Activated CD8-positive, alpha-beta memory T cell treated with anti-CD3 and anti-CD28 coated beads for 1 hour (primary cell): ENCODE measurements at places on chromosomes 7 and 10.

DNA sequence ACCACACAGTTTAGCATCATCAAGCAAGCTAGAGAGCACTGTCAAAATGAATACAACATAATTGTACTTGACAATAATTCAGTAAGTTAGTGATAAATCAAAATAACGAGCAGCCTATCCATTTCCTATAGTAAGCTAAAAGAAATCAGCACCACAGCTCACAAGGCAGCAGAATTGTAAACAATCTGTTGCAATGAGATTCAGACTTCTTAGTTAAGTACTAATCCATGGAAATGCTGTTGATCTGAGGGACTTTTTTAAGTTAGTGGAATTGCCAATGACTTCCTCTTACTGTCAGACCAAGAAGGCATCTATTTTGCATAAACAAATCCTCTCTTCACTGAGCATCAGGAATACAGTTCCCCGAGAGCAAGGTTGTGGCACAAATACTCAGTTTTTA is 136.6 kb upstream of the CCDC6 start:
- no peak for DNase-seq

DNA sequence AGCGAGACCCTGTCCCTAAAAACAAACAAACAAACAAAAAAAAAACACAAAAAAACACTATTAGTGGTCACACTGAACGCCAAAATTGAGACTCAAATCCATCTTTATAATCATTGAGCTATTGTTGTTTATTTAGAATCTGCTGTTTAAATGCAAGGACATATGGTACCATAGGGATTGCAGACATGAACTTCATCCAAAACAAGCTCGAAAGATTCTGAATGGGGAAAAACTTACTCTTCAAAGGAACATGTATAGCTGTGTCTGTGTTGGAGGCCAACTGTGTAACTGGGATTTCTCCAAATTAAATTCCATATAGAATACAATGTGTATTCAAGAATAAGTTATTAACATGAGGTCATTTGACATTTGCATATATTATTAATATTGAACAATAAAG is 74.7 kb upstream of the GPR158 start:
- no peak for DNase-seq

DNA sequence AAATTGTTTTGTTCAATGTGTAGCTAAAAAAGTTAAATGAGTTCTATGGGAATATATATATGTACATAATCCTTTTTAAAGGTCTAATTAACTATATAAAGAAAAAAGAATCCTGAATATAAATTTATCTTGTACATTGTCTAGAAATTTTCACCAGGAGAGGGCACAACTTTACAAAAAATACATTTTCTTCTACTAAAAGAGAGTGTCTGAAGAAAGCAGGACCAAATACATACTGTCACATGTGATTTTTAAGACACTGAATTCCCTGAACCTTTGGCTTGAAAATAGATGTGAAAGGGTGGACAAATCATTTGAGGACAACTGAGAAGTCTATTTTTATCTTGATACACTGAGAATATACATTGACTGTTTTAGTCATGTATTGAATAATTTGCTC is 204.3 kb downstream of the DGKB start:
- no peak for DNase-seq

GRCh38 chr10:118979661-118980060 is 49.9 kb upstream of the NANOS1 start:
- DNase-seq = no peak

- DNase-seq = no peak
Observed at GRCh38 chr7:76056241-76056640, 8.3 kb downstream of the MDH2 start.

DNA sequence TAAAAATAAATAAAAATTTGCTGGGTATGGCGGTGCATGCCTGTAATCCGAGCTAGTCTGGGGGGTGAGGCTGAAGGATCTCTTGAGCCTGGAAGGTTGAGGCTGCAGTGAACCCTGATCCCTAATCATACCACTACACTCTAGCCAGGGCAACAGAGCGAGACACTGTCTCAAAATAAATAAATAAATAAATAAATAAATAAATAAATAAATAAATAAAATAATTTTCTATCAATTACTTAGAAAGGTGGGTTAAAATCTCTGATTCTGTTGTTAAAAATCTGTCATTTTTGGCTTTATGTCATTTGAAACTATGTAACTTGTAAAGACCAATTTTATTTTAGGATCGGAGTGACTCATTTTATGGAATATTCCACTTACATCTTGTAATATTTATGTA is 958.6 kb downstream of the NXPH1 start:
- DNase-seq = no peak
